ENCODE measurements at places on chromosomes 6 and 20.
A peak's percentile ranks its signal among the peaks of the same experiment; 100 is the strongest.

DNA sequence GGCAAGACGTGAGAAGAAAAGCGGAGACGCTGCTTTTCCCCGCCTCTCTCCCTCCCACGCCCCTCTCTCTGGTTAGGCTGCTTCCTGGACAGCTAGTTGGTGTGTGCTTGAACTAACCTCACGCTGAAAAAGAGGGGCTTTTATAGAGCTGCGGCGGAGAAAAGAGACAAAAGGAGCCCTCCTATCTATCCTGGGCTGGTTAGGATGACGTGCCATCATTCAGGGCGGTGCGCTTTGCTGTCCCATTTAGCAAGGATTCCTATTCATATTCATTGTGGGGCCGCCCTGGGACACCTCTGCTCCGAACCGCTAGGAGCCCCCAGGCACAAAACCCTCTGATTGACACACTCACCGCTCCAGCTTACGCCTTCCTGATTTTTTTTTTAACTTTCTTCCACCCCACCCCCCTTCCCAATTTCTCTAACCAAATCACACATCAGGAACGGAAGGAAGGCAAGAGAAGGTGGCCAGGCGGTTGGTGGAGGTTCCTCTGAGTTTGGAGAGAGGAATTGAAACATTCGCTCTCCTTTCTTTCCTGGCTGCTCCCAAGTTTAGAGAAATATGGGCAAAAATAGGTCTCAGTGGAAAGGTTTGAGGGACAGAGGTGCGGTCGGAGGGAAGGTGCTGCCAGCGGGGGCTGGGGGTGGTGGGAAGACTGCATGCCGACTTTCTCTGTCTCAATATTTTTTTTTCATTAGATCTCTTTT is at the start of gene OLIG3:
Gene OLIG3 (minus strand): TSS at position 114 of the 707 bp plus-strand sequence. CDS start 224 bp downstream, outside the sequence.
- DNase-seq: peak; percentile 25

DNA sequence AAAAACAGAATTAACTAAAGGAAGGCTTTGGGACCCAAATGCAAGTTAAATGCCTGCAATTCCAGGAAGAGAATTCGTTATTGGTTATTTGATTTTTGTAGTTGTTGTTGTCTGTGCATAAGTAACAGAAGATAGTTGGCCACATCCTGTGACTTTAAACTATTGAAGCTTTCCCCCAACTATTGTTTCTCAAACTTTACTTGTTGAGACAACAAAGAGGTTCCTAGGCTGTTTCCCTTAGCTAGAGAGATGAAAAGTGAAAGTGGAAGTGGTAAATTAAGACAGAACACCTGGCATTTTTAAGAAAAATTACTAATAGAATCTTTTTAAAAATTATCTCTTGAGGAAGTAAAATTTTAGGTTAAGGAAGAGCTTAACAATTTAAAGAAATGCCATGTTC is 525.2 kb downstream of the PKHD1 start:
- DNase-seq: no peak

DNA sequence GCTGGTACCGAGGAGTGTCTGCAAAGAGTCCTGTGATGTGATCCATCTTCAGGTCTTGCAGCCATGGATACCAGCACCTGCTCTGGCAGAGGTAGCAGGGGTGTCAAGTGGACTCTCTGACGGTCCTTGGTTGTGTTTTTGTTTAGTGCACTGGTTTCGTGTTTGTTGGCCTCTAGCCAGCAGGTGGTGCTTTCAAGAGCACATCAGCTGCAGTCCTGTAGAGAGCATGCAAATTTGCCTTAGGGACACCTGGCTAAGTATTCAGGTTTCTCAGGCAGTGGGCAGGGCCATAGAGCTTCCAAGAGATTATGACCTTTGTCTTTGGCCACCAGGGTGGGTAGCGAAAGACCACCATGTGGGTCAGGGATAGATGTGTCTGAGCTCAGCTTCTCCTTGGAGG is 14.5 kb upstream of the RGS17 start:
- no peak for DNase-seq

GRCh38 chr6:160030103-160030502 is 61.2 kb downstream of the IGF2R start:
- no peak for DNase-seq

GRCh38 chr6:162198925-162199324 is 528.6 kb downstream of the PRKN start:
- DNase-seq: no peak

GRCh38 chr20:49310705-49311104 is 32.8 kb upstream of the ZNFX1 start:
- DNase-seq: no peak

- DNase-seq: no peak
Observed at GRCh38 chr6:3749977-3750316, 1.6 kb downstream of the PXDC1 start.

DNA sequence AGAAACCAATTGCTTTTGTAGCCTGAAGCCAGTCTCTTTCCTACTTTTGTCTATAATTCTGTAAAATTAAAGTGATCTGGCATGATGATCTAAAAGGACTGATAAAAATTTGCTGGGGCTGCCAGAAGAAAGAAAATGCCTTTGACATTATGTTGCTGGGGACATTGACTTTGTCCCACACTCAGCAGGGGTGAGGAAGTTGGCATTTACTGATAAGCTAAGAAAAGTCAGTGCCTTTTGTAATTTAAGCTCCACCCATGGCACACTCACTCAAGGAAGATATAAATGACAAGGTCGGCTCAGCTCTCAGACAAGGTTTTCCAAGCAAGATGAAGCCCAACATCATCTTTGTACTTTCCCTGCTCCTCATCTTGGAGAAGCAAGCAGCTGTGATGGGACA is at the start of gene SEMG1:
Gene SEMG1 (plus strand): TSS at position 309 of the 400 bp plus-strand sequence. CDS start 21 bp downstream, at position 330.
- DNase-seq: no peak

All from frontal cortex (tissue), 4 donors.